Type B pancreatic cell (in vitro differentiated cells): ENCODE measurements at places on chromosomes 16 and 17.

DNA sequence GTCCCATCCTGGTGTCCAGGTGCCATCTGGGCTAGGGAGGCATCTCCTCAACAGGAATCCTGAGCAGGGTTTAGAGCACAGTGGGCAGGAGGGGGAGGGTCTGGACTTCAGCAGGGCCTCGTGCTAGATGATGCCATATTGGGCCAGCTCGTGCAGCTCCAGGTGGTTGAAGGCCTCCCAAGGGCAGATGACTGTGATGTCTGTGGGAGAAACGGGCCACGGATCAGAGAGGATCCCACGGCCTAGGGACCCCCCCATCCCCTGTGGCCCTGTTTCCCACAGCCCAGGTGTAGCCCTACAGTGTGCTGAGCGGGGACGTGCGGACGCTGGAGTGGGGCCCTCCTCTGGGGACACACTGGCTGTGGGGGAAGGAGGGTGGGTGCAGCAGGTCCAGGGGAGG lies 5.4 kb downstream of the PDE6G start:
- peaks cover 4% of the 10 kb centered on the region for H3K4me1 ChIP-seq
- H3K36me3 ChIP-seq = no peaks in the 10 kb centered on the region
- peaks cover 6% of the 10 kb centered on the region for H3K27me3 ChIP-seq
- no peak overlapping the region for H3K27ac ChIP-seq

GRCh38 chr16:17476414-17477259 lies 5.9 kb upstream of the XYLT1 start:
- H3K27me3 ChIP-seq = peaks cover 23% of the 10 kb centered on the region
- no peaks in the 10 kb centered on the region for H3K36me3 ChIP-seq
- peak overlapping the region; percentile 18 for H3K27ac ChIP-seq
- H3K4me1 ChIP-seq = peaks cover 23% of the 10 kb centered on the region

DNA sequence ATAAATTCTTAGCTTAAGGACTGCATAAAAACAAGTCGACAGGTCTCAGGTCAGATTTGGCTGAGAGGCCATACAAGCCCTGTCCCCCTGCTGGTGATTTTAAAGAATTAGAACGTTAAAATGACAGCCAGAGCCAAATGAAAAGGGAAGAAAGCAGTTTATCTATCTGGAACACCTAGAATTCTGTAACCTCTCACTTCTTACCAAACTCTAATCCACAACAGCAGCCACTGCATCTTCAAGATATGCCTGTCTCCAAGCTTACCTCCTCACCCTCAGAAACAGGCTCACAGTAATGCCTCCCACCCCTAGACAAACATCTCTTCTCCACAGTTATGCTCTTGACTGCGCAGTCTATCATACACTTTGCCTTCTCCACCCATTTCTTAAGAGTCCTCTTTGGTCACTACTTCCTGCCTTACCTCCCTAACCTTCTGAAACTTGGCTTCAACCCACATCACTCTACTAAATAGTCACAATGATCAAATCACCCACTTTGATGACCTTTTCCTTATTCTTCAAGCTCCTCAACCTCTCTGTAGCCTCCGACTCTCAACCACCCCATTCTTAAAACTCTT lies 14.2 kb downstream of the ANKFY1 start:
- H3K27me3 ChIP-seq = no peaks in the 10 kb centered on the region
- peaks cover 31% of the 10 kb centered on the region for H3K4me1 ChIP-seq
- peaks cover 21% of the 10 kb centered on the region for H3K36me3 ChIP-seq

DNA sequence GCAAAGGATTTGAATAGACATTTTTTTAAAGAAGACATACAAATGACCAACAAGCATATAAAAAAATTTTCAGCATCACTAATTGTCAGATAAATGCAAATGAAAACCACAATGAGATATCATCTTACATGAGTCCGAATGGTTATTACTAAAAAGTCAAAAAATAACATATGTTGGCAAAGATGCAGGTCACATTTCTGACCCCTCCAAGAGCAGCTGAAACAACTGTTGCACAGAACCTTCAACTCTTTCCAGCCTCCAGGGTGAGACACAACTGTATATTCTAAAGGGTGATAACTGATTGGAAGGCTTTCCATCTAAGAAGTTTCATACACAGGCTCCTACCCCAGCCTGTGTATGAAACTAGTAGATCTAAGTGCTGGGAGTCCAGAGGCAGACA lies 51.9 kb downstream of the SLFN5 start:
- peak overlapping the region; percentile 24 for H3K4me3 ChIP-seq
- no peak for DNase-seq
- H3K4me1 ChIP-seq = peaks cover 5% of the 10 kb centered on the region
- peaks cover 5% of the 10 kb centered on the region for H3K36me3 ChIP-seq
- peaks cover 26% of the 10 kb centered on the region for H3K27me3 ChIP-seq

- peaks cover 3% of the 10 kb centered on the region for H3K27me3 ChIP-seq
- peaks cover 22% of the 10 kb centered on the region for H3K4me1 ChIP-seq
- no peak overlapping the region for H3K27ac ChIP-seq
- DNase-seq = no peak
- H3K4me3 ChIP-seq = no peak overlapping the region
- no peaks in the 10 kb centered on the region for H3K36me3 ChIP-seq
These were observed 200.4 kb downstream of the AXIN2 start for GRCh38 chr17:65360961-65361552.

- no peaks in the 10 kb centered on the region for H3K27me3 ChIP-seq
- no peak overlapping the region for H3K4me3 ChIP-seq
- no peak for DNase-seq
- H3K36me3 ChIP-seq = peaks cover 10% of the 10 kb centered on the region
These were observed 169.5 kb upstream of the CHMP6 start for GRCh38 chr17:80822021-80822699.
